NCI-H526 treated with DMSO at 0.1 percent for 48 hours (cell line): ENCODE measurements at places on chromosomes 11 and 22.
A peak's percentile ranks its signal among the peaks of the same experiment; 100 is the strongest.

GRCh38 chr11:124080327-124081001, 34.8 kb upstream of the VWA5A start:
- no peak for DNase-seq

DNA sequence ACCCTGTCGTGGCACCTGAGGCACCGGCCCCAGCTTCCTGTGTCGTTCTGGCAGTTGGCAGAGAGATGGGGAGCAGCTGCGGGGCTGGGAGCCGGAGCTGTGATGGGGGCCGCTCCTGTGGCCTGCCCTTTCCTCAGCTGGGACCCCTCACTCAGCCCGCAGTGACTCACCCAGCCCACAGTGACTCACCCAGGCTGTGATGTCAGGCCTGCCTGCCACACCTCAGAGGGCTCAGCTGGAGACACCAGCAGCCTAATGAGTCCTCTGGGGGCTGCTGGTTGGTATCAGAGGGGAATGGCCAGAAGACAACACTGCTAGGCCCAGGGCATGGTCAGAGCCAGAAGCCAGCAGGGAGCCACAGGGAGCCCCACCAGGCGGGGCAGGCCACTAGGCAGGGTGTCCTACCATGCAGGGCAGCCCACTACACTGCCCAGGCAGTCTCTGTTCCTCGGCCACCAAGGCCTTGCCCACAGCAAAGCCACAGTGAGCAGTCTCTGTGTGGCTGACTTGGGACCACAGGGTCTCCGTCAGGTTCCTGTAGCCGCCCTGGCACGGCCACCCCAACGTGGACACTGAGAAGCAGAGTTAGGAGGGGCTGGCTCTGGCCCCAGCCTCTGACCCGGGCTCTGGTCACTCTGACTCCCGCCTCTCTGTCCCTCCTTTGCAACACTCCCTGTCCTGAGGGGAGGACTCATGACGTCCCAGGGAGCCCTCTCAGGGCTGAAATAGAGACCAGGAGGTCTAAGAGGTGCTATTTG, 4.2 kb upstream of the FXYD2 start:
- no peak for DNase-seq

GRCh38 chr22:36466258-36466657, 15.2 kb downstream of the TXN2 start:
- DNase-seq: no peak

- DNase-seq: no peak
Measured at GRCh38 chr11:134565343-134565891, 153.4 kb upstream of the B3GAT1 start.

GRCh38 chr11:70367071-70367470, 31.3 kb upstream of the CTTN start:
- no peak for DNase-seq

GRCh38 chr11:7613394-7613720, 59.9 kb downstream of the CYB5R2 start:
- no peak for DNase-seq

DNA sequence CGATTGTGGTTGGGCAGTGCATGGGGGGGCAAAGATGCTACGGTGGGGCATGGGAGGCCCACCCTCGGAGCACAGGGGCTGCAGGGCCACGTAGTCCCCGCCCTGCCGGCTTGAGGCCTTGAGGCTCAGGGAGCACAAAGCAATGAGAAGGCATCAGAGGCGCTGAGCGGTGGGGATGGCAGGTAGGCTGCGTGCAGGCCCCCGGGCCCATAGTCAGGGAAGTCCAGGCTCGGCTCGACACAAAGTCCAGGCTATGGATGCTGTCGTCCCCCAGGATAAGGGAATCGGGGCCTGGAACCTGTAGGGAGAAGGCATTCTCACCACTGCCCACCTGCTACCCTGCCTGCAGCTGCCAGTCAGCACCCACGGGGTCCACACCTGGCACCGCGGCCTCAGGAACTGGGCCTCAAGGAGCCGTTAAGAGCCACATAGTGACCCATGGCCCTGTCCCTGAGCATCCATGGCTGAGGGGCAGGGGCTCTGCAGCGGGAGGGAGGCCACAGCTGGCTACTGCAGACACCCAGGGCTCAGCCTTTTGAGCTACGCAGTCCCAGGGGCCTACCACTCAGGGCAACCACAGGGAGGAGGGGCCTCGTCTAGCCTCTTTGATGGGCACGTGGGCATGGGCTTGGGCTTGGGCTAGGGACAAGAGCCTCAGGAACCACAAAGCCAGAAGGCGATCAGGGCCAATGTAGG, 179.7 kb downstream of the IGLL1 start:
- DNase-seq: no peak

GRCh38 chr11:119166368-119167076, 2.0 kb upstream of the NLRX1 start:
- DNase-seq: no peak

DNA sequence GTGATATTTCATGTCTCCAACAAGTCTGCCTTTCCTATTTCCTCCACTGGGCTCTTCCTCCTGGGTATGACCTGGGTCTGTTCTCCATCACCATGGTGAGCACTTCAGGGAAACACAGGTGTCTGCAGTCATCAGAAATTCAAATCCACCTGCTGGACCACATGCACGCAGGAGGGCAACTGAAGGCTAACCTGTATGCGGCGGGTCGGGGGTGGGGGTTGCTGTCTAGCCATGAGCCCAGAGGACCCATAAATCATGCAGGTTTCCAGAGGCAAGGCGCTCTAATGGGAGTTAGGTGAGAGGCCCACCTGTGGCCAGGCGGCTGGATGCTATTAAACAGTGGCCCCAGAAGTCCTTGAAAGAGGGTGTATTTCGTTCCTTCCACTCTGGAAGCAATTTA, 11.1 kb upstream of the PAMR1 start:
- DNase-seq: peak; percentile 56

DNA sequence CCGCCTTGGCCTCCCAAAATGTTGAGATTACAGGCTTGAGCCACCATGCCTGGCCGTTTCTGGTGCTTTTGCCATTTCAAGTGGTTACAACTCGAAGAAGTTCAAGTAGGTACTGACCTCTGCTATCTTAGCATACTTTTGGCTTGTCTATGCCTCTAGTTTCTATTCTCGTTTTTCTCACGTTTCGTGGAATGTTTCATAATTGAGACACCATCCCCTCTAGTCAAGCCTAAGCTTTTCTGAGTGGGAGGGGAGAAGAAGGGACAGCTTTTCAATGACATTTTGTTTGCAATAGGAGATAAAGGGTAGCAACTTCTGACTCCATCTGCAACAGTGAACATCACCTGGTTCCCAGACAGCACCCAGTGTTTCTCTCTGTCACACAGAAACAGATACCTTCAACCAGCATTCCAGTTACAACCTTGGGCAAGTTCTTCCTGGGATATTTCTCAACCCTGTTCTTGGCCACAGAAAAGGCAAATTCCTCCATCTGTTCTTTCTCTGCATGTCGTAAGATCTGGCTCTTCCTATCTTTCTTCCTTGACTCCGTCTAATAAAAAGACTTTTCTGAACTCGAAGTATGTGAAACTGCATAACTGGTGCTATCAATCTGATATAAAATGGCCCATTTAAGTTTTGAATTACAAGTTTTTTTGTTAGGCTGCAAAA, 25.5 kb downstream of the DDI1 start:
- DNase-seq: no peak

DNA sequence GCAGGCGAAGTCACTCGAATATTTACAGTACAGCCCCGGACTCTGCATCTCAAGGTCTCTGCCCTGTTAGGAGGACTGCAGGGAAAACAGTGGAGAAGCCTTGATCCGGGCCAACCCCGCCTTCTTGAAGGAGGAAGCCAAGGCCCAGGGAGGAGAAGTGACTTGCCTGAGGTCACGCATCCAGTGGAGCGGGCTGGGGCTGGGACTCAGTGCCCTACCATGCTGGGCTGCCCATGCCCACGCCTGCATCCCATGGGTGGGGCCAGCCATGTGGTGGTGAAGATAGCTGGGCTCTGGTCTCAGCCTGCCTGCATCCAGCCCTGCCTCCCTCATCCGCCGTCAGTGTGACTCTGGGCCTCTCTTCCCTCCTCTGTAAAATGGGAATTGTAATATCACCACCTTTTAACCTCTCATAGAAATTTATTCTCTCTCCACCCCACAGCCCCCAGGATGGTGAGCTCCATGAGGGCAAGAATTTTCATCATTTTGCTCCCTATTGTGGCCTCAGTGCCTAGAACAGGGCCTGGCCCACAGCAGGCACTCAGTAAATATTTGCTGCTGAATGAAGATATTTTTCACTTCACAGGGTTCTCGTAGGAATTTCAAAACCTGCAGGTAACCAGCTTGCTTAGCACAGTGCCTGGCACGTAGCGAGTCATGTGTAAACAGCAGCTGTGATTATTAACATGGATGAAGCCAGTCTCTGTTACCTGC, 57.3 kb downstream of the OTOG start:
- DNase-seq: no peak

DNA sequence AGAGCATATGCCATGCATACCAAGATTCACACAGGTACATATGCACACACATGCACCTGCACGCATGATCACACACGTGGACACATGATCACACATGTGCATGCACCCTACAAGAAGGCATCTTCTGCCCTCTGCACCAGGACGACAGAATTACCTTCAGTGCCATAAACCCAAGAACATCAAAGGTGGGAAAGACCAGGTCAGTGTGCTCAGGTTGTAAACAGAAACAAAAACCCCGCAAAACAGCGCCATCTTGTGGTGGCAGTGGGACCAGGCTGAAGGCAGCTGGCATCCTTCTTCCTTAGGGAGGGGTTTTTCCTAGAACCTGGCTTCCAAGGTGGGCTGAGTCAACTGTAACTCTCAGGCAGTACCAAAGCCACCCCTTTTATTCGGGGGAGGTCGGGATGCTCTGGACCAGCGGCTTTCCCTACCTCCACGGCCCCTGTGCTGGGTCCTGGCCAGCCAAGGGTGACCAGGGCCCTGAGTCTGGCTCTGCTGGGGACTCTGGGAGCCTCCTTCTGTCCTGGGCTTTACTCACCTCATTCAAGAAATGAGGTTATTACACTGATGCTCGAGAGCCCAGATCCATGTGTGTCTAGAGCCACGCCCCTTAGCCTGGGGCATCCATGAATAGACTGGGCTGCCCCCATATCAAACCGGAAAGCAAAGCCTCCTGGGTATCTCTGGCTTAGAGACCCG, 69.4 kb upstream of the FGF3 start:
- peak; percentile 36 for DNase-seq

- DNase-seq: no peak
Measured at GRCh38 chr11:31871310-31872075, 60.4 kb upstream of the PAX6 start.

- no peak for DNase-seq
Measured at GRCh38 chr11:3735827-3736226, 61.5 kb downstream of the NUP98 start.

DNA sequence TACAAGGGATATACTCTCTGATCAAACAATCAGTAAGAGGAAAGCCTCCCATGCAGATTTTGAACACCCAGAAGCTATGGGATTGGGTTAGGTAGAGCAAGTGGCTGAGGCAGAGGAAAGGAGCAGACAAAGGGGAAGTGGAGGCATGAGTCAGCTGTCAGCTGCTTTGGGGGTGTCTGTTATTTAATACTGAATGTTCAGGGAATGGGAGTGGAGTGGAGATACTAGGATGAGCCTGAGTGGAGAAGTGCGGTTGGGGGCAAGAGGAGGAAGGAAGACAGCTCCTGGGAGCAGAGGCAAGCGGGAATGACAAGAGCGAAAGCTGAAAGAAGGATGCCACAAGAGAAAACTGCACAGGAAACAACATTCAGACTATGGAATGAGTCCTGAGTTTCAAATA, 22.7 kb upstream of the TMPRSS5 start:
- DNase-seq: no peak

DNA sequence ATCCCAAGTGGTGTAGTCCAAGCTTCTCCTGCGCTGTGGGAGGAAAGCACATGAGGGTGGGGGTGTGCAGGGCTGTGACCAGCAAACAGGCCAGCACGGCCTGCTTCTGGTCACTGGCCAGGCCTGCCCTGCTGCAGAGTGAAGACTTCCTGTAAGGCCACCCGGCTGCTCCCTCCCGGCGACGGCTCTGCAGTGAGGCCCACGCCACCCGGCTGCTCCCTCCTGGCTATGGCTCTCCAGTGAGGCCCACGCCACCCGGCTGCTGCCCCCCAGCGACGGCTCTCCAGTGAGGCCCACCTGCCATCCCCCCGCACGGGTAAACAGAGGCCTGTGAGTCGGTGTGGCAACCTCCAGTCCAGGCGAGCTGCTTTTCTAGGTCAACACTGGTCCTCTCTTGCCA, 31.4 kb upstream of the BRSK2 start:
- no peak for DNase-seq

DNA sequence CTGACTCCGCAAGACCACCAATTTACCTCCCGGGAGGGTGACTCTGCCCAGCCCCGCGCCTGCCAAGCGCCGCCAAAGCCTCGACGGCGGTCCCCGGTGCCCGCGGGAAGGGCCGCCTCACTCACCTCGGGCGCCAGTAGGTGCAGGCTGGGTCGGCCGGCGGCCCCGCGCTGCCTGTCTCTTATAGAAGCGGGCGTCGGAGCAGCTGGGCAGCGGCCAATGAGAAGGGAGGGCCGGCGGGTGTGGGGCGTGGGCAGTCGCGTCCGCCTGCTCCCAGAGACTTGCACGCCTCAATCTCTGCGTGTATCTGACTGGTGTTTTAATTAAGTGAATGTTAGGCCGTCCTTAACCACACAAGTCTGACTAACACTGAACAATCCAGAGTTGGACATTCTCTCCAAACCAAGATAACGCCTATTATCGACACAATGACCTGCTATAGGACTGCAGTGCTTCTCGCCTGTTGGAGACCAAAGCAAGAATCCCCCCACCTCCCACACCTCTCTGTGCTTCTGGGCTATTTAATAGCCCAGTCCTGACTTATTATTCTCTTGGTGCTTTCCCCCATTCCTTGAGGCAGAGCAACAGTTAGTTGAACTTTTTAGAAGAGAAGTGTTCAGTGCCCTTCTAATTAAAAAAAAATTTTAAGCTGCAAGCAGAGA, at the start of gene TPH1:
TSS of gene TPH1 (minus strand) at position 154 of the 662 bp plus-strand sequence. CDS start 5,507 bp downstream, outside the sequence.
- no peak for DNase-seq

DNA sequence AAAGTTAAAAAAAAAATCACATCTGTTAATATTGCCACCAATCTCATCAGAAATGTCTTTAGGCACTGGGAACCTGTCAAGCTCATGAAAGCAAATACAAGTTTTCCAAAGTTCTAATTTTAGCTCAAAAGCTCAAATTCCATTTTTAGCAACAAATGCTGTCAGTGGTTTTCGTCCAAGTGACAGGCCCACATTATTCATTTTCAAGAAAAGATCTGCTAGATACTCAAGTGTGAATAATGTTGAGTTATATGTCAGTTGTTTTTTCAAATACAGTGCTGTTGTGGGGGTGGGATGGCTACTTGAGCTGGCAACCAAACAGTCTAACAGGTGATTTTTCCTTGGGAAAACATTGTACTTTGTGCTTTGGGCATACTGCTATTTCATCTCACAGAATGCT, 1072.6 kb downstream of the OPCML start:
- DNase-seq: no peak

- DNase-seq: no peak
Measured at GRCh38 chr11:130488848-130489584, 40.6 kb downstream of the ADAMTS15 start.

DNA sequence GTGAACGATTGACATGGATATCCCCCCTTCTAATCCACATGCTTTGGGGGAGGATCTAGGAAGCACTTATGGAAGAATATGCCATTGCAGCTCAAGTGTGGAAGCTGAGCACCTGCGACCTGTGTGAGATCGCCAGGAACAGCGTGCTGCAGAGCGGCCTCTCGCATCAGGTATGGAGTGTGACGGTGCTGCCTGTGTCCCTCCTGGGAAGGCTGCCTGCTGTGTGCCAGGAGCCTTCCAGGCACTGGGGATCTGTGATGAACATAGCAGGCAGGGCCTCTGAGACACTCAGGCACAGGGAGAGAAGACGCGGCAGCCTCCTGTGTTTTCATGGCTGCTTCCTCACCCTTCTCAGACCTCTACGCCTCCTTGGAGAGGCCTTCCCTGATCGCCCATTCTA, 36.5 kb downstream of the RNF141 start:
- no peak for DNase-seq

GRCh38 chr11:24437123-24437522, 59.7 kb upstream of the LUZP2 start:
- DNase-seq: no peak

GRCh38 chr11:119641983-119642745, 86.8 kb downstream of the NECTIN1 start:
- peak; percentile 34 for DNase-seq
